ENCODE measurements at places on chromosomes 7 and 10.

DNA sequence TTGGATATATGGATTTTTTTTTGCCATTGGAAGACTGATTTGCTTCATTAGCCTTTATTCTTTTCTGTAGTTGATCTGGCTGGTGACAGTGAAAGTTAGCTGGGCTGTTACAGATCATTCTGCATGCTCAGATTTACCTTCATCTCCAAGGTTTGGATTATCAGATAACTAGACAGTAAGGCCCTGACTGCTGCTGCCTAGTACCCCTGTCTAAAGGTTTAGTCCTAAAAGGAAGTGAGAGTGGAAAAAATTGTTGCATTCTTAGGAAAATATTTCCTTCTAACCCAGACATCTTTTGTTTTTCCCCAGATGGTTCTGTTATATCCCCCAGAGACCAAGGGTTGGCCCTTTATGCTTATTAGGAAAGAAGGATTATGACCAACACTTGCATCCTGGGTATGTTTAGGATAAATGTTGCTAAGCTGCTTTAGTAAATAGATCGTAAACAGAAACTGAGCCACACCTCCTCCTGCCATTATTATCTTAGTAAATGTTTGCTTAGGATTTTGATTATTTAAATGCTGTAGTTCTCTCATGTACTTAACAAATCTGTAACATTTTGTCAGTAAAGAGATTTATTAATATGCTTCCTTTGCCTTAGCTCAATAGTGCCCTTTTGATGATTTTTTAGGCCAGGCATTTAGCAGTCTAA, 44.4 kb downstream of the MCU start:
- DNase-seq = no peak

- no peak for DNase-seq
These were observed 145.3 kb upstream of the PRSS1 start for GRCh38 chr7:142603870-142604448.

- DNase-seq = no peak
These were observed 77.4 kb downstream of the ZNF365 start for GRCh38 chr10:62451611-62451975.

DNA sequence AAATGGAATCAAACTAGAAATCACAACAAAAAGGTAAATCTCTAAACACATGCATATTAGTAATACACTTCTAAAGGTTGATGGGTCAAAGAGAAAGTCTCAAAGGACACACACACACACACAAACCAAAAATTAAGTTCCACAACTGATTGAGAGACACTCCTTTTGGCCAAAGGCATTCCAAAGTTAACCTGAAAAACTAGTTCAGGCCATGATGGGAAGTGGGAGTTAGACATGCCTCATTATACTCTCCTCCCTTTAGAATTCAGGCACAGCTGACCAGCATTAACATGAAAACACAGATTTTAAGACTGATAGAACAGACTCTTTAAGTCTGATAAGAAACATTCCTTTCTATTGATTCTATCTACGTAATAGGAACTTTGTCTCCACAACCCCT, 332.4 kb upstream of the IGFBP3 start:
- DNase-seq = no peak

GRCh38 chr10:71331736-71332135, 12.7 kb downstream of the SLC29A3 start:
- no peak for DNase-seq

- no peak for DNase-seq
These were observed 19.2 kb downstream of the CRPPA start for GRCh38 chr7:16402091-16402490.

GRCh38 chr7:41201021-41201420, 501.9 kb downstream of the INHBA start:
- DNase-seq = no peak

GRCh38 chr7:135980012-135980551, 2.9 kb upstream of the MTPN start:
- DNase-seq = no peak

- DNase-seq = no peak
These were observed 104.6 kb downstream of the PON1 start for GRCh38 chr7:95219721-95220120.

GRCh38 chr7:11427686-11428273, 404.2 kb downstream of the THSD7A start:
- DNase-seq = no peak

DNA sequence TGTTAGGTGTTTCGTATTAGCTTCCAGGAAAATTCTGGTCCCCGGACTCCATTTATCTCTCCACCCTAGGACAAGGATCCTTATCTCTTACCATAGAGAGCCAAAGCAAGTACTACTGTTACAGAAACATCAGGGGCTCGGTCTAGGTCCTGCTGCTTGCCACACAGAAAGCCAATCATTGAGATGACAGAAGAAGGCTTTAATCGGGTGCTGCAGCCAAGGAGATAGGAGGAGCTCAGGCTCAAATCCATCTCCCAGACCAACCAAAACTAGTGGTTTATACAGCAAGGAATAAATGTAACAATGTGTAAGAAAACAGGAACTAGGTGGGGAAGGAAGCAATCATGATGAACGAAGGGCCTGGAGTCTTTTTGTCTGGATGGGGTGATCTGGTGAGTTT, 22.2 kb upstream of the CACUL1 start:
- no peak for DNase-seq

GRCh38 chr10:3350617-3351258, 178.2 kb upstream of the PITRM1 start:
- DNase-seq = no peak

DNA sequence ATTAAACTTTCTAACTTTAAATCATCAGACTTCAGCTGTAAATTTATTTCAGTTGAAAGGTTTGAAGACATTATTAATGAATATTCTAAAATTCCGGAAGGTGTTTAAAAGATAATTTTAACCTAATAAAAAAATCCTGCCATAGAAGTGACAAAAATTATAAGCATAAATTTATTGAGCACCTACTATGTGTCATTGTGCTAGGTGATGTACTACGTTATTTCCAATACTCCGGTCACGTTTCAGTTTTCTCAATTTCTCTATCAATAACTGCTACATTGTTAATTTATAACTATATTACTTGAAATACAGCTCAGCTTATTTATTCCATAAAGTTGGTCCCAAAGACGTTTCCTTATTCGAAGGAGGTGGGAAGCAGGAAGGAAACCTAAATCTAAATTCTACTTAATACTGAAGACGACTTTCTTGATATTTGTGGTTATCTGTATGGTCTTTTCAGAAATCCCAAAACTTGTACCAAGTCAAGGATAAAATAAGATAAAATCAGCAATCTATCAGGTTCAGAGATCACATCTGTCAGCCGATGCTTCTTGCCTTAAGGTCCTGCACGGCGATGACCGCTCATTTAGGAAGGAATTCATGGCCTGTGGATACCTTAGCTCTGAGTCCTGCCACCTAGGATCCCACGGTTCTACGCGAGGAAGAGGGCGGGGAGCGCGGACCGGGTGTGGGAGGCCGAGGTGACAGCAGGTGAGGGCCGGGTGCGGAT, 1.2 kb upstream of the ZEB1 start:
- DNase-seq = peak; percentile 43

GRCh38 chr7:82194016-82194643, 249.4 kb downstream of the CACNA2D1 start:
- no peak for DNase-seq

GRCh38 chr10:18094793-18095192, 45.4 kb upstream of the CACNB2 start:
- DNase-seq = no peak

DNA sequence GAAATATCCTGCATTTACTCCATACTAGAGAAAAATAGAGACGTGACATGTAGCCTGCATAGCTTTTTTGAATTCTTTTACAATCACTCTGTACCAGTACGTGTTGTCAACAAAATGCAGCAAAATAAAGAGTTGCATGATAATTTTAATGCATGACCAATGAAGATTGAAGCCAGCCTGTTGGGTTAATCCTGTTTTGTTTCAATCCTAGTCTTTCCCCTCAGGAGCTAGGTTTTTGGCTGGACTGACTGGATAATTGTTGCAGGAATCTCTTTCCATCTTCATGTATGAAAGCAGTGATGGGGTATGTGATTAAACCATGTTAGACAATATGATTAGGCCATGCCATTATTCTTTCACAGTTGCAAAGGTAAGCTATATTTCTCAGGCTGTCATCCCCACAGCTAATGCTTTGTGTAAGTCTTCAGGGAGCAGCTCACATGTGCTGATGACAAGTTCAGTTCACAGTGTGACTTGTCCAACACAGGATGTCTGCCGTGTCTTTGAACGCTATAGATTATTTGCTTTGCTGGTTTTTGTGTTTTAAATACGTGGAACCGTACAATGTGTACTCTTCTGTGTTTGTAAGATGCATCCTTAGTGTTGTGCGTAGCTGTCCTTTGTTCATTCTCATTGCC, 24.4 kb downstream of the PAPSS2 start:
- no peak for DNase-seq

DNA sequence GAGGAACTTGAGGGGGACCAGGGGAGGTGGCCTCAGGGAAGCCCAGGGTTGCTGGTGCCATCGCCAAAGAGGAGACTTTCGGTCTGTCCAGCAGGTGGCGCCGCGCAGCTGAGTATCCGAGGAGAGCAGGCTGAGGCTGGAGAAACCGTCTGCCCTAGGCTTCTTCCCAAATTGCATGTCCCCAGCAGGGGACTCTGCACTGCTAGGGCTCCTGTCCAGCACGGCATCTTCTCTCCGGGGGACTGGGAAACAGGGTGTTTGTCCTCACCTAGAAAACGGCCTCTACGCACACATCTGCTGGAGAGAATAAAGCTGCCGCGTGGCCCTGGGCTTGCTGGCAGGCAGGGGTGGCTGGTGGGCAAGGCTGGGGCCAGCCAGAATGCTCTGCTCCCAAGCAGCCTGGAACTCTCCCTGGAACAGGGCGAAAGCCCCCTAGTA, 161.9 kb downstream of the SH2D4B start:
- peak; percentile 54 for DNase-seq

GRCh38 chr7:21011153-21011552, 224.5 kb upstream of the SP8 start:
- no peak for DNase-seq

DNA sequence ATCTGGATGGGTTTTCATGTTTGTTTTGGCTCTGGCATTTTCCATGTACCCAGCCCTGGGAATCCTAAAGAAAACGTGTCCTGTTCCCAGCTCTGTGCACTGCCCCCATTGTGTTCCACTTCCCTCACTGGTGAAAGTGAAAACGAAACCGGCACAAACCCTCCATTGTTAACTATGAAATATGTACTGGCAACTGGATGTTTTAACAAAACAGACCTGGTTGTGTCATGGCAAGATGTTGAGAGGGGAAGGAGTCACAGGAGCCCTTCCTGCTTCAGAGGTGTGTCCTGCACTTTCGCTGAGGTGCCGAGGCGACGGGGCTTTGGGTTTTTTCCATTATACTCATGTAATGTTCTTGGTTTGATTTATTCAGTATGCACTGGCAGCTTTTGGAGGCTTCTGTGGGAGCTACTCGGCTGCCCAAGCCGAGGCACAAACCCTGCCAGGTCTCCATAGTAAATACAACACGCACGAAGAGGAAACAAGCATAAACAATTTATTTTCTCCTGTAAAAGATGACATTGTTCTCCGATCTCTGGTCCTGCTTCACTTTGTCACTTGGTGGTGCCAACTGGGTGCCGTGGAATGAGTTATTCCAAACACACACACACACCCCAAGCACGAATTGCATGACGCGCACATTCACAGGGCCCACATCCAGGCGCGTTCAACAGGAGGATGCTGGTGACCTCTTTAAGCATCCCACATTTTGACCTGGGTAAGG, 118.2 kb downstream of the CDK6 start:
- DNase-seq = peak; percentile 7

- no peak for DNase-seq
These were observed 39.4 kb upstream of the ZMIZ2 start for GRCh38 chr7:44709011-44709915.

DNA sequence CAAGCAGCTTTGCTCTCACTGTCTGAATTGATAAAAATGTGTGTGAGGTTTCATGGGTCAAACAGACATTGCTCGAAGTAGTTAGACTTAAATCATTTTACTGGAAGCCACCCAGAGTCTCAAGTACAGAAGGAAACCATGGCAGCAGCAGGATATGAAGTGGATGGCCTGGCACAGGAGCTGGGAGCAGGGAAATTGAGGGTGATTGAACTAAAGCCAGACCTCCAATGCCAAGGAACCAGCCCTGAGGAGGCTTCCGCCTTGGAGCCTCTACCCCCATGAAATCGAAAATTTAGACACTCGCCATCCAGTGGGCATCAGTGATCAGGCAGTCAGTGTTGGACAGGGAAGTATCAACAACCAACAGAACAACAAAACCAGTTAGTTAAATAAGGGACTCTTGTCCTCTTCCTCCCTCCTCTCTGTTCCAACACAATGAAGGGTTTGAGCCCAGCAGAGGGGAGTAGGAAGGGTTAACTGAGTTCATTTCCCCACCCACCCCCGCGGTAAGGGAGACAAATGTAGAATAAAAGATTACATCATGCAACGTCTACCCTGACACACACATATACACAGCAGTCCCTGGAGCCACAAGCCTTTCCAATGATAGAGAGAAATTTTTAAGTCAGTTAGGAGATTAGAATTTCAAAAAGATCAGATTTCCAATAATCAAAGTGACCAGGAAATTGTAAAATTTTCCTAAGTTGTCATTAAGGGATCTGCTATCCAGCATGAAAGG, 156.3 kb downstream of the SLC16A9 start:
- no peak for DNase-seq

GRCh38 chr10:59299933-59300332, 62.4 kb downstream of the FAM13C start:
- DNase-seq = no peak

DNA sequence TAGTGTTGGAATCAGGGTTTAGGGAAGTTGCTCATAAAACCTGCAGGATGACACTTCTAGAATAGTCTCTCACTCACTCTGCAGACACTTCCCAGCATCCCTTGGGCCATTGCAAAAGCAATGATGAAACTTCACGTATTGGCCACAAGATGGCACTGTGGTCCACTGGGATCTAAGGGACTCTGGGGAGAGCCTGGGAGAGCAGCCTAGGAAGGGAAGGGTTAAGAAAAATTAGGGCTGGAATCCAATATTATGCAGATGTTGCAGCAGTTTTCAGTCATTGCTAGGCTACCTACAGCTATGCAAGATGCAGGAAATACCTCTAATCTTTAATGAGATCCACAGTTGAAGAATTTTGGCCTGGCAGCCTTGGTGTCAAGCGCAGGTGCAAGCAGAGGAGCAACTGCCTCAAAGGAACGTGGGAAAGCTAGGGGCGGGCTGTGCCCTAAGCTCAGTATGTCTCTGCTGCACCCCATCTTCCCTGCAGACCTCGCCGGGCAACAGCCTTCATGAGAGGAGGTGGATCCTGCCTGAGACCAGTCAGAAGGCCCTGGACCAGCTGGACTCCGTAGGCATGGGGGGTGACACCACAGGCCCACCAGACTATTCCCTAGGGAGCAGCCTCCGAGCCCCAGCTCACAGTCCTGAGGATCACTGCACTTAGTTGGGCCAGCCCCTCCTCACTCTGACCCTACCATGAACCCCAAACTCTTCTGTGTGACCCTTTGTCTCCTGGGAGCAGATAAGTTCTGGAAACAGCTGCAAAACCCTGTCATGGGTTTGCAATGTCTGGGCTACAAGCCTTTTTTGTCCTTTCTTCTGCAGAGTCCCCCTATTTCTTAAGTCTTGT, 127.9 kb upstream of the PRSS58 start:
- no peak for DNase-seq

GRCh38 chr7:39130274-39130673, 152.6 kb downstream of the POU6F2 start:
- DNase-seq = no peak

- no peak for DNase-seq
These were observed 6.9 kb downstream of the C10orf105 start for GRCh38 chr10:71712572-71713134.

GRCh38 chr10:49024484-49024883, 84.8 kb upstream of the LRRC18 start:
- DNase-seq = no peak

Measured in activated naive CD4-positive, alpha-beta T cell (primary cell).